Panc1 (cell line): ENCODE measurements at places on chromosomes 13 and 19. TPM values are rescaled to one million over a fixed set of nuclear protein-coding genes. Genes with fewer than 3 reads are reported as not detected.

GRCh38 chr19:33904681-33905080 is 108.0 kb downstream of the KCTD15 start:
- peaks cover 3% of the 10 kb centered on the region; the same call in 1 of the 2 replicates for H3K27me3 ChIP-seq
- no peak for DNase-seq
- peaks cover 15% of the 10 kb centered on the region; the same call in 1 of the 2 replicates for H3K4me1 ChIP-seq
- H3K27ac ChIP-seq, result peak overlapping the region; percentile 71

Gene CEACAM16
- not detected for total RNA-seq

Gene DAND5
- total RNA-seq, result 0.54 TPM

- DNase-seq, result no peak
- no peaks in the 10 kb centered on the region for H3K27me3 ChIP-seq
- H3K4me1 ChIP-seq, result no peaks in the 10 kb centered on the region
- no peaks in the 10 kb centered on the region for H3K36me3 ChIP-seq
- H3K4me3 ChIP-seq, result no peak overlapping the region
Measured at GRCh38 chr13:106493533-106494220, 41.8 kb downstream of the EFNB2 start.

Gene SMIM24
- total RNA-seq, result 0.28 TPM

DNA sequence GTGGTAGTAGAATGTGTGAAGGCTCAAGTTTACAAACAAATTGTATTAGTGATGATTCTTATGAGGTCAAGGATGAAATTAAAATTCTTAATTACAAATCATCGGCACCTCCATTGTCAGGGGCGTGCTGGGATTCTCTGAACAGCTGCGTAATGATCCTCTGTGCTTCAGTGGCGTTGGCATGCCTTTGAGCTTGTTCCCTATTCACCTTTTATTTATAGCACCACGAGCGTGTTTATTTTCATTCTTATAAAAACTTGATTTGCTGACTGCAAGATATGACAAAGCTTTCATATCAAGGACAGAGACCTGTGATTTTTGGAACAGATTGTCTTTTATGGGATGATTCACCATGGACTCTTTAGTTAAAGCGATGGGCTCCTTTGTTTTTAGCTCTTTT is 18.2 kb upstream of the UBL3 start:
- H3K27ac ChIP-seq, result no peak overlapping the region
- no peaks in the 10 kb centered on the region for H3K4me1 ChIP-seq
- no peaks in the 10 kb centered on the region for H3K36me3 ChIP-seq
- no peak overlapping the region for H3K4me3 ChIP-seq

- H3K36me3 ChIP-seq, result no peaks in the 10 kb centered on the region
- no peak overlapping the region for H3K4me3 ChIP-seq
- peaks cover 19% of the 10 kb centered on the region for H3K27me3 ChIP-seq
- no peaks in the 10 kb centered on the region for H3K4me1 ChIP-seq
Measured at GRCh38 chr19:33675501-33676124, 53.9 kb downstream of the CHST8 start.

GRCh38 chr13:21435687-21436151 is 23.4 kb downstream of the ZDHHC20 start:
- DNase-seq, result no peak
- no peak overlapping the region for H3K4me3 ChIP-seq
- H3K4me1 ChIP-seq, result no peaks in the 10 kb centered on the region; the same call in 1 of the 2 replicates
- H3K27me3 ChIP-seq, result no peaks in the 10 kb centered on the region

Gene PODNL1
- 1.4 TPM for total RNA-seq

DNA sequence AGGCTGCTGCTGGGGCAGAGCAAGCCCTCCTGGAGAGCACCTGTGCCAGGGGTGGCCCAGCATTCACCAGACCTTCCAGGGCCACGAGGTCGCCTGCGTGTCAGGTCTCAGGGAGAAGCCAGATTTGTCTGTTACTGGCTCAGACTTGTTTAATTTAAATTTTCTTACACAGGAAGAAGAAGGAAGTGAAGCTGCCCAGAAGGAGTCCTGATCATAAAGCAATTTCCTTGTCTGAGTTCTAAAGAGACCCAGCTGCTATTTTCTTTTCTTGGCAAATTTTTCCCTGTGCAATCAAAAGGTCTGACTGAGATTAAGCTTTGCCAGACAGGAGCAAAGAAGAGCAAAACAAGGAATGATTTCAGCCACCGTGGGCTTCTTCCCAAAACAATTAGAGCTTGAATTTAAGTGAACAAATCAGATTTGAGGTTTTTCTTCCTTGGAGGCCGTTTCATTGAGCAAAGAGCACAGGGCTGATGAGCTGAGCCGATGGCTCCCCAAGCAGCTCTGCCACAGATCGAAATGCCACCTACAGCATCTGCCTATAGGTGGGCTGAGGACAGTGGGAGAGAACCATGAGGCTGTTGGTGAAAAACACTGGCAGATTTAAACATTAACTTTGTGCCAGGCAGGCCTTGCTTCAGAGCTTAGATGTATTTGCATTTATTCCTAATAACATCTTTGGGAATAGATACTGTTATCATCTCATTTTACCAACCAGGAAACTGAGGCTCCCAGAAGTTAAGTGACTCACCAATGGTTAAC is 40.1 kb downstream of the HSPH1 start:
- H3K27ac ChIP-seq, result no peak overlapping the region
- H3K27me3 ChIP-seq, result peaks cover 2% of the 10 kb centered on the region; the same call in 1 of the 2 replicates
- no peak overlapping the region for H3K4me3 ChIP-seq
- H3K4me1 ChIP-seq, result no peaks in the 10 kb centered on the region
- DNase-seq, result no peak

DNA sequence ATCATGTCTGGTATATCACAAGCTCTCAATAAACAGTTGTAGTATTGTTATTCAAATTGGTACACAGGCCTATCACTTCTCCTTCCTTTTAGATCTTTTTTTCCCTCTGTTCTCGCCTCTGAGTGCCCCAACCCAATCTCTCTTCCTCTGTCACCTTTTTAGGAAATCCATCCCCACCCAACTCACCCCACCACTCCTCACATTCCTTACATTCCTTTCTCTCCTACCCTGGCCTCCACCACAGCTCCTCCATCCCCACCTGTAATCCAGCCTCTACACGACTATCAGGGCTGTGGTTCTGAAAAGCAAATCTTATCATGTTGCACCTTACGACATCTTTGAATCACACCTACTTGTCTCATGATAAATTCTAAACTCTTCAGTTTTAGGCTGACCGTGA is 545.4 kb upstream of the GPC6 start:
- no peak for DNase-seq
- no peaks in the 10 kb centered on the region for H3K36me3 ChIP-seq
- no peak overlapping the region for H3K27ac ChIP-seq
- no peak overlapping the region for H3K4me3 ChIP-seq
- H3K27me3 ChIP-seq, result no peaks in the 10 kb centered on the region

Gene ZNF582
- total RNA-seq, result 2.0 TPM

DNA sequence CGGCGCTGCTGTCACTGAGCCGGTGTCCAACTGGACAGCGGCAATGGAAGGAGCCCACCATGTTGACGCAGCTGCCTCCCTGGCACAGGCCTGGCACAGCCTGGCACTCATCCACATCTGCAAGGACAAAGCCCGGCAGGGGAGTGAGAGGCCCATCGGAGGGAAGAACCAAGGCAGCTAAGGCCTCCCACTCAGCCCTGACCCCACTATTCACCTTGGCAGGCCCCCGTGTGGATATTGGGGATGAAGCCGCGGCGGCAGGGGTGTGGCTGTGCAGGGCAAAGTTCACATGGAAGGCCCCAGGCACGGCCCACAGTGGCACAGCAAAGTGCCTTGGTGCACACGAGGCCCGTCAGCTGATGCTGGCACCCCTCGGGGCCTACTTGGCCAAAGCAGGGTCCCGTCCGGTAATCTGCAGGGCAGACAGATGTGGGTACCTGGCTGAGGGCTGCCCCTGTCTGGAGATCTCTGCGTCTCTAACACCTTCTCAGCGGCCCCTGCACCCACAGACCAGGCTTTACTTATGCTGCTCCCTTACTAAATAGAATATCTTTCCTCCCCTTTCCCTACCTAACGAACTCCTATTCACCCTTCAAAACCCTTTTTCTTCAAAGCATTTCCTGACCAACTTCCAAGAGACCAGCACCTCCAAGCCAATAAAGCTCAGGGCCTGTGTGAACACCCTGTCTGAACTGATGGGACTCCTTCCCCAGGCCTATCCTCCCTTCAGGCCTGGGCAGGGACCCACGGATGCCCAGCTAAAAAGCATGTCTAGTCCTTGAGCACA is 7.5 kb downstream of the FBN3 start:
- no peak for DNase-seq
- H3K27me3 ChIP-seq, result no peaks in the 10 kb centered on the region
- no peaks in the 10 kb centered on the region for H3K4me1 ChIP-seq
- H3K36me3 ChIP-seq, result no peaks in the 10 kb centered on the region
- no peak overlapping the region for H3K27ac ChIP-seq

GRCh38 chr13:73935991-73936390 is 198.2 kb downstream of the KLF12 start:
- H3K27ac ChIP-seq, result no peak overlapping the region
- H3K27me3 ChIP-seq, result no peaks in the 10 kb centered on the region
- no peaks in the 10 kb centered on the region for H3K36me3 ChIP-seq
- H3K4me3 ChIP-seq, result no peak overlapping the region
- DNase-seq, result no peak
- peaks cover 7% of the 10 kb centered on the region for H3K4me1 ChIP-seq

DNA sequence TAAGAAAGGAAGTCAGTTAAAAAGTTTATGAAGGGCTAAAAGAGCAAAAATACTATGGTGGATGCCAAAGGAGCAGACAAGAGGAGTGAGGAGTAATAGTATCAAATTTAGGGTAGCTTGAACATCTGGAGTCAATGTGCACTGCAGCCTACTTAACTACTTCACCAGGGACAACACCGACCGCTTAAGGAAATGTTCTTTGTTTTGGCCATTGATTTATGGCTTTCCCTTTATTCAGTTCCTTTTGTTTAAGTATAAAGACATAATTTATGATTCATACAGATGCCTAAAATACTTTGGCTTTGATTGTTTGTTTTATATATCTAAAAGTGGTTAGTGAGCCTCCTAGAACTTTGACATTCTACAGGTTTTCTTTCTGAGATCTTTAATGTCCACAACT is 276.3 kb upstream of the PRR20A start:
- no peaks in the 10 kb centered on the region for H3K36me3 ChIP-seq
- no peaks in the 10 kb centered on the region for H3K27me3 ChIP-seq
- no peaks in the 10 kb centered on the region for H3K4me1 ChIP-seq

Gene IRGC
- not detected for total RNA-seq

Gene SHC2
- 6.7 TPM for total RNA-seq

DNA sequence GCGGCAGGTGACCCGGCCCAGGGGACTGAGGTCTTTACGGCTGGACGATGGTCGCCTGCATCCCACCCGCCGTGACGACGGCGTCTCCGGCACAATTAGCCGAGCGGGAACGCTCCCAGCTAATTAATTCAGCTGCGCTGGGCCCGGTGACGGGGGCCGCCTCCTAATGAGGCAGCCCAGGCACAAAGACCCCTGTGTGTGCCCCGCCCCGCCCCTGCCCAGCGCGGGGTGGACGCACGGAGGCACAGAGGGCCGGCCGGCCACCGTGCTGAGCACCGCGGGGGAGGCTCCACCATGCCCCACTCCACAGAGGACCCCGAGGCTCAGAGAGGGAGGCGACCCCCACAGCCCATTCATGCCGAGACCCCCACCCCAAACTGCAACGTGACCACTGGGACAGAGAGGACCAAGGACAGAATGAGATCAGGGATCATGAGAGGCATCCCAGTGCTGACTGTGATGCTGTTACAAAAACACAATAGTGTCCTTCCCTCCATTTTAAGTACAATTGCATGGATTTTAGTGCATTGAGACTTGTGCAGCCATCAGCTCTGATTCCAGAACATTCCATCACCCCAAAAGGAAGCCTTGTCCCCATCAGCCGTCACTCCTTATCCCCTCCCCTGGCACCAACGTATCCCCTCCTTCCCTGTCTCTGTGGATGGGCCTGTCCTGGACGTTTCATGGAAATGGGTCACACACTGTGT is 17.0 kb downstream of the EFNA2 start:
- H3K27ac ChIP-seq, result no peak overlapping the region
- no peak for DNase-seq
- no peaks in the 10 kb centered on the region for H3K4me1 ChIP-seq
- H3K36me3 ChIP-seq, result no peaks in the 10 kb centered on the region
- H3K27me3 ChIP-seq, result no peaks in the 10 kb centered on the region

- DNase-seq, result no peak
- H3K36me3 ChIP-seq, result no peaks in the 10 kb centered on the region
- no peaks in the 10 kb centered on the region for H3K27me3 ChIP-seq
- no peak overlapping the region for H3K4me3 ChIP-seq
- H3K27ac ChIP-seq, result no peak overlapping the region
Measured at GRCh38 chr13:90696656-90697055, 650.8 kb upstream of the MIR17HG start.

Gene PTH2
- total RNA-seq, result not detected

DNA sequence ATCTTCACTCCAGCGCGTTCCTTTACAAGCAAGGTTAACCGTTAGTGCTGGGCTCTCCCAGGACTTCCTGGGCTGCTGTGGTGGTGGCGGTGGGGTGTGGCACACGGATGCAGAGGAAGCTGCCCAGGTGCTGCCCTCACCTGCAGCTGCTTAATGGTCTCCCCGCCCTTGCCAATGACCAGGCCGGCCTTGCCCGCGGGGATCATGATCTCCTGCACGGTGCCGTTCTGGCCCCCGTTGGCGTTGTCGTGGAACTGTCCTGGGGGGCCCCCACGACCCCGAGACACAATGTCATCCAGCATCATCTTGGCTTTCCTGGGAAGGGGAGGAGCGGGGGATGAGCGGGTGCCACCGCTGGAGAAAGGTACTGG is 6.1 kb downstream of the KHSRP start:
- peaks cover 5% of the 10 kb centered on the region for H3K4me1 ChIP-seq
- no peak overlapping the region for H3K4me3 ChIP-seq
- H3K27ac ChIP-seq, result no peak overlapping the region
- no peak for DNase-seq
- H3K27me3 ChIP-seq, result no peaks in the 10 kb centered on the region
- H3K36me3 ChIP-seq, result peaks cover 10% of the 10 kb centered on the region
